ENCODE measurements at places on chromosomes 11 and 22. TPM values are rescaled to one million over a fixed set of nuclear protein-coding genes. Genes with fewer than 3 reads are reported as not detected.

- peaks cover 11% of the 10 kb centered on the region for H3K4me1 ChIP-seq
- DNase-seq: no peak
- H3K36me3 ChIP-seq: peaks cover 21% of the 10 kb centered on the region
Measured at GRCh38 chr11:62512961-62513360, 33.6 kb downstream of the AHNAK start.

DNA sequence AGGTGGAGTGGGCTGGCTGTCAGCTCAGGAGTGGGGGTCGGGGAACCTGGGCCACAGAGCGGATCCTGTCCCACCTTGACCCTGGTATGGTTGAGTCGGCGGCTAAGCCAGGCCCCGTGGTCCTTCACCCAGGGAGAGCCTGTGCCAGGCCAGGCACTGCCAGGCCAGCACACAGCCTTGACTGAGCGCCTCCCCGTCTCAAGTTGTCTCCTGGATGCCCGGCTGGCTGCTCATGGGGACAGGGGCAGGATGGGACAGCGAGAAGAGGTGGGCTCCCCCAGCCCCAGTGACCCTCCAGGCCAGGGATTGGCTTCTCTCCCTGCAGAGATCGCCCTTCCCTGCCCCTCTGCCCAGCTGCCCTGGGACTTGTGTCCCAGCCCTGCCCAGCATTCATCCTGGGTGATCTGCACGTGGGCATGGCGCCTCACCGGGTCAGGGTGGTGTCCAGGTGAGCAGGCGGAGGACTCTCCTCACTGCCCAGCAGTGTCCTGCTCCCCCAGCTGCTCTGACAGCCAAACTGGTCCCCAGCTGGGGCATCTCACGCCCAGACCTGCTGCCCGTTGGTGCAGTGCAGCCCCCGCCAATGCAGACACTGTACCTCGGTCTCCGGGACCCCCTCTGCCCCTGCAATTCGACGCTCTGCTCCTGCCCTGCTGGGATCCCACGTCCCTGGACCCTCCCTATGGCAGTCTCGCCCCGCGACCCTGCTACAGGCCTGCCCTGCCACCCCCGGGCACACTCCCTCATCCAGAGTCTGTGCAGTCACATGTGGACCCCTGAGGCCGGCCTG lies 28.8 kb upstream of the CCDC188 start:
- H3K36me3 ChIP-seq: no peaks in the 10 kb centered on the region
- no peaks in the 10 kb centered on the region for H3K4me1 ChIP-seq
- no peaks in the 10 kb centered on the region for H3K27me3 ChIP-seq
- DNase-seq: no peak
- no peak overlapping the region for H3K4me3 ChIP-seq

DNA sequence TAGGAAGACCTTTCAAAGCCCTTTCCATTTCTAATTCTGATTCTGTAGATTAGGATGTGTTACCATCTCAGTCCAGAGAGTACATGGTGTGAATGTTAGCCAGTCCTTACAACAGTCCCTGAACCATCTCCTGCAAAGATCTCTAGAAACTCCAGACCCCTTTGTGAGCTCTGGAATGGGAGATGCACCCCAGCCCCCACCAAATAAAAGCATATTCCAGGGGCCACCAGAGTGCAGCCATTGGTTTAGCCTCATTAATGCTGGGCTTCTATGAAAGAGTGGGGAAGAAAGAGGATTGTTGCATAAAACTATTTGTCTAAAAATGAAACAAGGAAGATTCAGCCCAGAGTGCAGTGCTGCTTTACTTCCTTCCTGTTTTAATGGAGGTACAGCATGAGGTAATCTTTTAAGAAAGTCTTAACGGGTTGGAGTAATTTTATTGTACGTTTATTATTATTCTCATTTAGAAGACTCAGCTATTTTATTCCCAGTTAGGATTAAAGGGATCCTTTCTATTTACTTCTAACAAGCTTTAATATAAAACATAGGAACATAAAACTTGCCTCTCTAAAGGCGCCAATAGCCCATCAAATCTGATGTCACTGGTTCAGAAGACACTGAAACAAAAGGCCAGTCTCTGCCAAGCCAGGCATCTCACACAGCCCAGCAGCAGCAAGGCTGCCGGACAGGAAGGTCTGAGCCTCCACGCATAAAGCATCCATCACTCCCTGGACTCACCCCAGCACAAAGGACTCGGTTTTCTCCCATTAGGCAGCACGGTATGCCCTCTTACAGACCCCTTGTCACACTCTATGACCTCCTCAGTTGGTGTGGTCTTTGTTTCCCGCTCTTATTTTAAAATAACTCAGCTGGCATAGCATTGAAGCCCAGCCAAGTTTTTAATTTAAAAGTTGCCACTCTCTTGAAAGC lies 203.9 kb upstream of the BLID start:
- no peaks in the 10 kb centered on the region for H3K4me1 ChIP-seq
- H3K27ac ChIP-seq: no peak overlapping the region
- no peak for DNase-seq
- no peak overlapping the region for H3K4me3 ChIP-seq
- no peaks in the 10 kb centered on the region for H3K27me3 ChIP-seq

DNA sequence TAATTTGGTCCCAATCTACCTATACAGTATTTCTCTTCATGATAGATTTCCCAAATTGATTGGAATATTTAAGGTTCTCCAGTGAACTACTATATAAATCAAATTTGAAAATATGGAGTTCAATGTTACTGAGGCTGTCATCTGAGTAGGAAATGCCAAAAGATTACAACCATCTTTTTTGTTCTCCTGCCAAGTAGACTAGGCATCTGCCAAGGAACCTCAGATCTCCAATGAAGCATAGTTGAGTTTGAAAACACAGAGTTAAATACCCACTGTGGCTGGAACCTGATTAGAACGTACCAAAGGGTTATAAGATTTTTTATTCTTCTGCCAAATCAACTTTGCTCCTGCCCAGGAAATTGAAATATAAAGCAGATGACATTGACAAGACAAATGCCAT lies 330.9 kb downstream of the CNTN5 start:
- no peaks in the 10 kb centered on the region for H3K4me1 ChIP-seq
- H3K27me3 ChIP-seq: no peaks in the 10 kb centered on the region
- no peak for DNase-seq

Gene CDC42EP1
- 0.42 TPM for total RNA-seq

GRCh38 chr11:65323813-65324212 lies 9.1 kb downstream of the CDC42EP2 start:
- no peaks in the 10 kb centered on the region for H3K4me1 ChIP-seq
- no peak for DNase-seq
- no peaks in the 10 kb centered on the region for H3K36me3 ChIP-seq
- H3K27ac ChIP-seq: no peak overlapping the region

Gene UPK2
- not detected for total RNA-seq

- DNase-seq: no peak
- H3K36me3 ChIP-seq: no peaks in the 10 kb centered on the region
- H3K4me1 ChIP-seq: peaks cover 18% of the 10 kb centered on the region
- no peaks in the 10 kb centered on the region for H3K27me3 ChIP-seq
- H3K4me3 ChIP-seq: no peak overlapping the region
Measured at GRCh38 chr22:30612789-30613188, 5.8 kb downstream of the TCN2 start.

DNA sequence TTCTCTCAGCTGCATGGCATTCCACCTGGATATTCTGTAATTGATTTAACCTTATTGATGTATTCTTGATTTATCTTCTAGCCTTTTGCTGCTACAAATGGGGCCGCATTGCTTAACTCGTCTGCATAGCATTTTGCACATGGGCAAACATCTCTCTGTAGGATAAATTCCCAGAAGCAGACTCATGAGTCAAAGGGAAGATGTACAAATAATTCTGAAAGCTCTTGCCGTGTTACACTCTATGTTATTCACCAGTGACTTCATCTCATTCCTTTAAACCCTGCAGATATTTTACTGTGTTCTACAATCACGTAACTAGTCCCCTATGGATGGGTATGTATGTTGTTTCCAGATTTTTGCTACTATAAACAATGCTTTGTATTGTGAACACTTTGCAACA lies 112.7 kb downstream of the SEZ6L start:
- no peaks in the 10 kb centered on the region for H3K4me1 ChIP-seq
- peaks cover 13% of the 10 kb centered on the region for H3K27me3 ChIP-seq
- H3K27ac ChIP-seq: no peak overlapping the region
- DNase-seq: no peak
- no peak overlapping the region for H3K4me3 ChIP-seq

DNA sequence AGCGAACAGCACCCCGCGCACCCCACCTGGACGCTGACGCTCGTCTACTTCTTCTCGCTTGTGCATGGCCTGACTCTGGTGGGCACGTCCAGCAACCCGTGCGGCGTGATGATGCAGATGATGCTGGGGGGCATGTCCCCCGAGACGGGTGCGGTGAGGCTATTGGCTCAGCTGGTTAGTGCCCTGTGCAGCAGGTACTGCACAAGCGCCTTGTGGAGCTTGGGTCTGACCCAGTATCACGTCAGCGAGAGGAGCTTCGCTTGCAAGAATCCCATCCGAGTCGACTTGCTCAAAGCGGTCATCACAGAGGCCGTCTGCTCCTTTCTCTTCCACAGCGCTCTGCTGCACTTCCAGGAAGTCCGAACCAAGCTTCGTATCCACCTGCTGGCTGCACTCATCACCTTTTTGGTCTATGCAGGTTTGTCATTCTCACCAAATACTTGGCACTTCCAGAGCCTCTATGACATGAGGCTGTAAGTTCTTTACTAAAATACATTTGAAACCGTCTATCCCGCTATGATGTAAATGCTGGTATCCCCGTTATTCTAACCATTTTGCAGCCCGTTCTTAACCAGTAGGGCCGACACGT lies 535 bp downstream of the AQP11 start:
- H3K36me3 ChIP-seq: peaks cover 4% of the 10 kb centered on the region
- peak overlapping the region; percentile 41 for H3K27ac ChIP-seq
- H3K4me3 ChIP-seq: peak overlapping the region; percentile 80
- H3K4me1 ChIP-seq: peaks cover 25% of the 10 kb centered on the region

- H3K27me3 ChIP-seq: no peaks in the 10 kb centered on the region
- H3K4me1 ChIP-seq: no peaks in the 10 kb centered on the region
- no peak overlapping the region for H3K27ac ChIP-seq
- no peaks in the 10 kb centered on the region for H3K36me3 ChIP-seq
Measured at GRCh38 chr11:109772892-109773291, 320.3 kb upstream of the ZC3H12C start.

GRCh38 chr11:123107945-123108495 lies 46.1 kb upstream of the HSPA8 start:
- H3K4me3 ChIP-seq: no peak overlapping the region
- peaks cover 4% of the 10 kb centered on the region for H3K4me1 ChIP-seq
- DNase-seq: no peak
- peaks cover 8% of the 10 kb centered on the region for H3K27me3 ChIP-seq
- H3K36me3 ChIP-seq: no peaks in the 10 kb centered on the region

Gene INCENP
- total RNA-seq: 176 TPM

- H3K27me3 ChIP-seq: no peaks in the 10 kb centered on the region
- H3K4me3 ChIP-seq: no peak overlapping the region
- H3K27ac ChIP-seq: no peak overlapping the region
- no peak for DNase-seq
Measured at GRCh38 chr11:110929129-110929528, 216.9 kb upstream of the ARHGAP20 start.

GRCh38 chr11:102868339-102868738 lies 6.4 kb downstream of the MMP12 start:
- peaks cover 4% of the 10 kb centered on the region for H3K27me3 ChIP-seq
- H3K36me3 ChIP-seq: no peaks in the 10 kb centered on the region
- no peak overlapping the region for H3K4me3 ChIP-seq

GRCh38 chr11:31996159-31996881 lies 94.6 kb upstream of the RCN1 start:
- H3K4me1 ChIP-seq: peaks cover 18% of the 10 kb centered on the region
- no peak overlapping the region for H3K27ac ChIP-seq
- H3K27me3 ChIP-seq: peaks cover 12% of the 10 kb centered on the region
- no peaks in the 10 kb centered on the region for H3K36me3 ChIP-seq

- H3K27ac ChIP-seq: no peak overlapping the region
- DNase-seq: no peak
- peaks cover 60% of the 10 kb centered on the region for H3K36me3 ChIP-seq
- no peak overlapping the region for H3K4me3 ChIP-seq
- H3K27me3 ChIP-seq: no peaks in the 10 kb centered on the region
Measured at GRCh38 chr22:18156878-18157713, 7.1 kb downstream of the USP18 start.

Gene PRMT3
- total RNA-seq: 22.9 TPM

- no peaks in the 10 kb centered on the region for H3K4me1 ChIP-seq
- peaks cover 12% of the 10 kb centered on the region for H3K27me3 ChIP-seq
- no peak overlapping the region for H3K4me3 ChIP-seq
- H3K27ac ChIP-seq: no peak overlapping the region
Measured at GRCh38 chr11:124415356-124415923, 9.2 kb downstream of the OR8B4 start.

GRCh38 chr11:21949763-21950413 lies 243.0 kb upstream of the ANO5 start:
- no peak overlapping the region for H3K4me3 ChIP-seq
- H3K27ac ChIP-seq: no peak overlapping the region
- no peaks in the 10 kb centered on the region for H3K27me3 ChIP-seq
- no peak for DNase-seq
- no peaks in the 10 kb centered on the region for H3K36me3 ChIP-seq

Gene SBF1
- 192 TPM for total RNA-seq

DNA sequence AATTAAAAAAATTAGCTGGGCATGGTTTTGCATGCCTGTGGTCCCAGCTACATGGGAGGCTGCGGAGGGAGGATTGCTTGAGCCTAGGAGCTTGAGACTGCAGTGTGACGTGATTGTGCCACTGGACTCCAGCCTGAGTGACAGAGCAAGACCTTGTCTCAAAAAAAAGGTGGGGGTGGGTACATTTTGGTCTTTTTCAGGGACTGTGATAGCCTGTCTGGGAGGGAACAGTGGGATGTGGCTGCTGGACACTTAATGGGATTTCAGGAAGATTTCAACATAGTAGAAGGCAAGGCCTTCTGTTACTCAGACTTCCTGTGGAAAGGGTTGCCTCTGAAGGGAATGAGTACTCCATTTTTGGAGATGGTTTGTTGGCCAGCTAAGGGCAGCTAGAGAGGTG lies 40.6 kb downstream of the RELT start:
- no peak for DNase-seq
- no peak overlapping the region for H3K4me3 ChIP-seq
- H3K36me3 ChIP-seq: peaks cover 6% of the 10 kb centered on the region
- H3K4me1 ChIP-seq: peaks cover 8% of the 10 kb centered on the region

GRCh38 chr11:116730601-116731000 lies 42.2 kb downstream of the BUD13 start:
- H3K4me1 ChIP-seq: peaks cover 12% of the 10 kb centered on the region
- no peaks in the 10 kb centered on the region for H3K36me3 ChIP-seq
- DNase-seq: no peak

- no peaks in the 10 kb centered on the region for H3K4me1 ChIP-seq
- H3K27me3 ChIP-seq: peaks cover 14% of the 10 kb centered on the region
- no peaks in the 10 kb centered on the region for H3K36me3 ChIP-seq
- no peak overlapping the region for H3K4me3 ChIP-seq
- no peak overlapping the region for H3K27ac ChIP-seq
- DNase-seq: no peak
Measured at GRCh38 chr11:63321723-63322122, 47.9 kb upstream of the SLC22A9 start.
